ENCODE measurements at places on chromosomes 12 and 14.

GRCh38 chr12:123767613-123768012 lies 5.5 kb downstream of the DNAH10 start:
- H3K4me1 ChIP-seq = peaks cover 10% of the 10 kb centered on the region
- peaks cover 4% of the 10 kb centered on the region for H3K27me3 ChIP-seq
- peak; percentile 33 for DNase-seq
- H3K4me3 ChIP-seq = peak overlapping the region; percentile 18

- no peak overlapping the region for H3K4me3 ChIP-seq
- no peak overlapping the region for H3K27ac ChIP-seq
- H3K36me3 ChIP-seq = peaks cover 2% of the 10 kb centered on the region
- no peak for DNase-seq
Measured at GRCh38 chr12:92871116-92871515, 58.0 kb downstream of the EEA1 start.

DNA sequence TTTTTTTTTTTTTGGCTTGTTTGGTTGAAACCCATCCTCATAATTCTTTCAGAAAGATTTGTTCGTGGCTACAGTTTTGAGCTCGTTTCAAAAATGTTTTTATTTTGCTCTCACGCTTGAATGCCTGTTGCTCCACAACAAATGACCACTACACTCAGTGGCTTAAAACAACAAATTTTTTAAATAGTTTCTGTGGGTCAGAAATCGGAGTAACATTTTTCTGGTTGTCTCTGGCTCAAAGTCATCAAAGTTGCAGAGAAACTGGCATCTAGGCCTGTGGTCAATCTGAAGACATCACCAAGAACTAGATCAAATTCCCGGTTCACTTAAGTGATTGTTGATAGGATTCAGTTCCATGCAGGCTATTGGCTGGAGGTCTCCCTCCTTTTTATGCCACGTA lies 560.0 kb downstream of the SNAPC1 start:
- no peaks in the 10 kb centered on the region for H3K27me3 ChIP-seq
- no peaks in the 10 kb centered on the region for H3K36me3 ChIP-seq
- DNase-seq = no peak

- H3K27ac ChIP-seq = no peak overlapping the region
- peaks cover under 1% of the 10 kb centered on the region for H3K27me3 ChIP-seq
Measured at GRCh38 chr12:117590999-117591398, 229.6 kb upstream of the NOS1 start.

DNA sequence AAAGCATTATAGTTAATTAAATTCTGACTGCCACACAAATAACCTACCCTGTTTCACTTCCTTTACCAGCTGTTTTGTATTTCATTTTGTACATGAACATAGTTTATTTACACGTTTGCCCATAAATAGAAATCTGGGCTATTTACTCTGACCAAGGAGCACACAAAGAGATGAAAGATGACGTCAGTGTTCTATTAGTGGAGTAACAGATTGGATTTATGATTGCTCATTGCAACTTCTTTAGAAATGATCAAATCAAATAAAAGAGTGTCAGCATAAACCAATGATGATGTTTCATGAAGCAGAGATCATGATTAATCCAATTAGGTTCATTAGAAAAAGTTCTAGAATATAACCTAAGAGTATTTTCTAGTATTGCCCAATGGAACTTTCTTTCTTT lies 12.0 kb upstream of the RTL1 start:
- H3K27ac ChIP-seq = no peak overlapping the region
- no peaks in the 10 kb centered on the region for H3K27me3 ChIP-seq
- DNase-seq = no peak
- no peak overlapping the region for H3K4me3 ChIP-seq
- H3K36me3 ChIP-seq = no peaks in the 10 kb centered on the region
- no peaks in the 10 kb centered on the region for H3K4me1 ChIP-seq

All from T-helper 2 cell treated with Interferon-gamma antibody and Interleukin-4, amounts not matched to agents 5 μg/mL and 100 μg/mL, for 36 hours (primary cell).